ENCODE measurements at places on chromosomes 1 and 21.

DNA sequence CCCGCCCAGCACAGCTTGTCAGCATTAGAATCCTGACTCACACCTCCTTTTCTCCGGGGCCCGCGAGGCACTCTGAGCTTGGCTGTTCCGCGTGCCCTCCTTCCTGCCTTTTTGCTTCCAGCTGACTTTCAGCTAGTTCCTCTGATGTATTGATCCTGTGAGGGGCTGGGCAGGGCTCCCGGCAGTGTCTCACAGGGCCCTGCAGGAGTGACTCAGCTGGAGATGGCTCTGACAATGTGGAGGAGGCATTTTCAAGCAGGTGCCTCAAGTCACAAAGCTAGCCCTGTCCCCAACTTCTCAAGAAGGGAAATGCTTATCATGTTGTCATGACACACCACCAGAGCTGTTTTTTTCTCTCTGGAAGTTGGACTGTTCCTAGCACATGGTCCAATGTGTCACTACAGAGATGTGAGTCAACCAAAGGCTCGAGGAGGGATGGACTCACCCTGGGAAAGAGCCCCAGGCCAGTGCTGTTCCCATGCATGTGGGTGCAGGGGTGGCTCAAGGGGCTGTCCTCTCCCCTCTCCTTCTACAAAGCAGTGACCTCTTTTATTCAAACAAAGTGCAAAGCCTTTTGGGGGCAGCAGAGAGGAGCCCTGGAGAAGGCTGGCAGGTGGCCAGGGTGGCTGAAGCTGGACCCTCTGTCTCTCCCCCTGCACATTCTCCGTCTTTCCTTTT lies 30.6 kb downstream of the SYT6 start:
- no peak for DNase-seq

DNA sequence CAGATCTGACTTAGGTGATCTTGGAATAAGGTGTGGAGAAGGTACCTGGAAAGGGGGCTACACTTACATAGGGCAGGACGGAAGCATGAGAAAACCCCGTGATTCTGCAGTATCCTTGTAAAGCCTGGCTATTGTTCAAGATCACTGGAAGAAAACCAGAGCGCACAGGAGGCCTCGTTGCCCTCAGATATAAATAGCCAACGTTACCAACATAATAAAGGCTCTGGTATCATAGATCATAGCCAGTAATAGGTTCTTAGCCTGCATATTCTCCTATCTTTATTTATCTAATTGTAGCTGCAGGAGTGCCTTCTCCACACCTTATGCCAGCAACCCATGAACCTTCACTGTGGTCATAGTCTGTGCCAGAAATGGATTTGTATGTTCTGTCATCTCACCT lies 35.9 kb upstream of the MPZL1 start:
- DNase-seq: no peak

GRCh38 chr1:24557711-24558131 lies 1.8 kb downstream of the NCMAP start:
- no peak for DNase-seq

GRCh38 chr1:10644307-10645128 lies 151.9 kb downstream of the CASZ1 start:
- DNase-seq: no peak

DNA sequence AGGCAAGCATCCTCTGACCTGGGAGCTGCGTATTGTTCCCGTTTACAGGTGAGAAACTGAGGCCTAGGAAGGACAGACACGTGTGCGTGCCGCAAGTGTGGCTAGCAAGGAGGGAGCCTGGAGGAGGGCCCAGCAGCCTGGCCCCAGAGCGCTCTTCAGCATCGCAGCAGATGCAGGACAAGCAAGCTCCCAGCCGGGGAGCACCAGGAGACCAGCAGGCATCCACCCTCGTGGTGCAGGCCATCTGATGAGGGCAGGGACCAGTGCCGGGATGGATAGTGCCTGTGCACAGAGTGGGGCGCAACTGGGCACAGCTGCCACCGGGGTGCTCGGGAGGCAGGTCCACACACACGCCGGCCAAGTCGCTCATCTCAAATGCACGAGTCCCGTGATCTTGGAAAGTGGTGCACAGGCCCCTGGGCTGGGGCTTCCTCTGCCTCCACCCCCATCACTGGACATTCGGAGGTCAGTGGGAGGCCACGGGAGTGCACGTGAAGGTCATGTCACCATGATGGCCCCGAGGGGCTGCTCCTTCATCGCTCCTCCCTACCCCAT lies 55.1 kb downstream of the COL18A1 start:
- DNase-seq: no peak

- no peak for DNase-seq
Measured at GRCh38 chr1:45643978-45644377, 20.1 kb upstream of the CCDC17 start.
